ENCODE measurements at places on chromosomes 7 and 10.
A peak's percentile ranks its signal among the peaks of the same experiment; 100 is the strongest.

GRCh38 chr10:80133206-80133605, 676 bp downstream of the PLAC9 start:
- DNase-seq: no peak

DNA sequence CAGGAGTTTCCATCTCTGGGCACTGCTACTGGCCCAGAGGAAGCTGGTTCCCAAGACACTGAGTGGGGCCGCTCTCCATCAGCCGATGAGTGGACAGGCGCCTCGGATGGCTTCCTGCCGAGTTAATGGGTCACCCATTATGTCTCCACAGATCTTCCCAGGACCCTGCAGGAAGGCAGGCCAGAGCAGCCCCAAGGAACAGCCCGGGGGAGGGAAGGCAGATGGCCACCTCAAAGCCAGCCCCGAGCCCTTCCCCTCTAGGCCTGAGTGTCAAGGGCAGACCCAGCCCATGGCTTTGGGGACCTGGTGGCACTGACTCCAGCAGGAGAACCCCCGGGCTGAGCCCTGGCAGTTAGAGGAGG, 3.4 kb upstream of the LFNG start:
- no peak for DNase-seq

- DNase-seq: no peak
These were observed 32.8 kb downstream of the PPP1R9A start for GRCh38 chr7:94940241-94940640.

DNA sequence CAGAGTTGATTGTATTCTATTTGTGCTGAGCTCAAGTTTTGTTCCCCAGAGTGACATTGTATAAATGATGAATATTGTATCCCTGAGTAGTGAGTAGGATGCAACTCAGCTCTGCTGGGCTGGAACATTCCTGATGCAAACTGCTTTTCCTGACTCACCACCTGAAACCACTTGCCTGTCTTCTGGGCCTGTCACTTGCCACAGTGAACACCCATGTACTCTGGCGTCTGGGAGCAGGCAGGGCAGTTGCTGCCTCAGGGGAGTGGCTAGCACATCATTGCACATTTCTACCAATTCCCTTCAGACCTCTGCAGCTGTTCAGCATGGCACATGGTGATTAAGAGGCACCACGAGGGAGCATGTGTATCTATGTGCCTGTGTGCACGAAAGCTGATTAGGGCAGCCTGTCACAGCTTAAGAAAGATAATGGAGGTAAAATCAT, 157.3 kb downstream of the SND1 start:
- DNase-seq: peak; percentile 7

- DNase-seq: no peak
These were observed 921.5 kb downstream of the NRG3 start for GRCh38 chr10:82796510-82796909.
